ENCODE measurements at places on chromosomes 3 and 15.
A peak's percentile ranks its signal among the peaks of the same experiment; 100 is the strongest.

- DNase-seq = no peak
Observed at GRCh38 chr15:77369168-77369567, 50.7 kb downstream of the PEAK1 start.

DNA sequence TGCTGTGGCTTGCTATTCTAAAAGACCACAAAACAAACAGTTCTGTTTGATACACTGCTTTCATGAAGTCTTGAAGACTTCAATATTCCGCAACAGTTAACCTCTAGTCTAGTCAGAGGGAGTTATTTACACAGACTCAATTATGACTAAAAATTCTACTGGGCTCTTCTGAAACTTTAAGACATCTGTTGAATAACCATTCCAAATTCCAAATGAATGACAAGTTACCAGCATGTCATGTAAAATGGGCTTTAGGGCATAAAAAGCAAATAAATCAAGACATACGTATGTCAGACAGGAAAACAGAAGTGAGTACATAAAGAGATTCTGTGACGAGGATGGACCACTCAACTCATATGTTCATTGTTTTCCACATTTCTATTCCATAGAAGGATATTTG, 93.9 kb downstream of the PLOD2 start:
- peak; percentile 29 for DNase-seq

DNA sequence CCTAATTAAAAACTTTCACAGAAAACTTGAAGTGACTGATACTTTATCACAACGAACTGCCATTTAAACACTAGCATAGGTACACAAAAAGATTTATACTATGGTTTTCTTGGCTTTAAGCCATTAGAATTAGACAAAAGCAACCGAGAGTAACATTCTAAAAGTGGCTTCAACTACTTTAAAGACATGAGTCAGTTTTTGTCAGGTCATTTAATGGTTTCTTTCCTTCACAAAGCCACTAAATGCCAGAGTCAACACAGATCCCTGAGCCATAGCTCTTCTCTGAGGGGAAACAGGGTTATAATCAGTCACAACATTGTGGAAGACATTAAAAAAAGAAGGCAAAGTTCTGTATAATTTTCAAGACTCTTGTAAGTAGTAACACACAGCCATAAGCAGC, 54.6 kb downstream of the CAPN3 start:
- DNase-seq = no peak

GRCh38 chr3:194277104-194277785, 73.9 kb downstream of the CPN2 start:
- no peak for DNase-seq

GRCh38 chr3:170869645-170870593, at the start of gene RPL22L1:
RPL22L1 (minus strand) TSS chr3:170870195; CDS start chr3:170870167, 28 bp downstream.
- no peak for DNase-seq

GRCh38 chr15:72468103-72468502, 6.0 kb upstream of the ARIH1 start:
- no peak for DNase-seq

DNA sequence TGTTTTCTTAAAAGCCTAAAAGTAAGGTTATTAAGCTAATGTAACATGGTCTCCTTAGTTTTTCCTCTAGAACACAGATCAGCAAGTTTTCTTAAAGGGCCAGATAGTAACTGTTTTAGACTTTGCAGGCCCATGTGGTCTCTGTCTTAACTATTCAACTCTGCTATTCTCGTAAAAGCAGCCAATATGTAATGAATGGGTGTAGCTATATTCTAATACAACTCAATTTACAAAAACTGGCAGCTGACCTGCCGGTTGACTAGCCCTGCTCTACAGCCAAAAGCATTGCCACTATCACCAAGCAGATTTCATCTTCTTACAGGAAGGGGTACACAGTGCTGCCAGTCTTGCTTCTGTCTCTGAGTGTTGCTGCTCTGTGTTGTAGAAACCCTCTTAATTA, 27.4 kb downstream of the KCNMB3 start:
- DNase-seq = no peak

GRCh38 chr3:17941766-17942165, 199.3 kb upstream of the TBC1D5 start:
- DNase-seq = no peak

GRCh38 chr15:61076598-61077170, 152.4 kb downstream of the RORA start:
- no peak for DNase-seq

GRCh38 chr15:100189849-100190248, 151.9 kb downstream of the ADAMTS17 start:
- no peak for DNase-seq

DNA sequence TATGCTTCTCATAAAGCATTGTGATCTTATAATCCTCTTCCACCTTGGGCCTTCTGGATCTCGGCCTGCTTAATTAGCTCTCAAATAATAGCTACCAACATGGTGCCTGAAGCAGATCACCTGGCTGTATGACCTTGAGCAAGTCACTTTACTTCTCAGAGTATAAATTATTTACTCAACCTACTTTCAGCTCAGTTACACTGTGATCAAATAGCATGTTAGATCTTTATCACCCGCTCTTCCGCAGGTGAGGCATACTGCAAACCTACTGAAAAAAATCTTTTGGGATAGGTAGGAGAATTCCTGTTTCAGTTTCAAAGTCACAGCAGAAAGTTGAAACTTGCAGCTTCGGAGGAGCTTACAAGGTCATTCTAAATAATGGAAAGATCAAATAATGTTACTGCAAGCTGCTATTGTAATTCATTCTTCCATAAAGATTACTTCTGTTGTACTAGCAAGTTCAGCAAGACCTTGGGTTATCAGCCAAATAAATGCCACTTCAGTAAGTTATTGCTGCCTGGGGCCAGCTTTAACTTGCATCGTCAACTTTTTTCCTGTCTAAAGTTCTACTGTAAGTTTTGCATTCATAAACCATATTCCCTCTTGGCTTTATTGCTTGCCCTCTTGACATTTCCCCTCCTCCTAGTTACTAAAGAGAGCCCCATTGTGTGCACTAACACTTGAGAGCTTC, 268.4 kb upstream of the ATP11B start:
- no peak for DNase-seq

DNA sequence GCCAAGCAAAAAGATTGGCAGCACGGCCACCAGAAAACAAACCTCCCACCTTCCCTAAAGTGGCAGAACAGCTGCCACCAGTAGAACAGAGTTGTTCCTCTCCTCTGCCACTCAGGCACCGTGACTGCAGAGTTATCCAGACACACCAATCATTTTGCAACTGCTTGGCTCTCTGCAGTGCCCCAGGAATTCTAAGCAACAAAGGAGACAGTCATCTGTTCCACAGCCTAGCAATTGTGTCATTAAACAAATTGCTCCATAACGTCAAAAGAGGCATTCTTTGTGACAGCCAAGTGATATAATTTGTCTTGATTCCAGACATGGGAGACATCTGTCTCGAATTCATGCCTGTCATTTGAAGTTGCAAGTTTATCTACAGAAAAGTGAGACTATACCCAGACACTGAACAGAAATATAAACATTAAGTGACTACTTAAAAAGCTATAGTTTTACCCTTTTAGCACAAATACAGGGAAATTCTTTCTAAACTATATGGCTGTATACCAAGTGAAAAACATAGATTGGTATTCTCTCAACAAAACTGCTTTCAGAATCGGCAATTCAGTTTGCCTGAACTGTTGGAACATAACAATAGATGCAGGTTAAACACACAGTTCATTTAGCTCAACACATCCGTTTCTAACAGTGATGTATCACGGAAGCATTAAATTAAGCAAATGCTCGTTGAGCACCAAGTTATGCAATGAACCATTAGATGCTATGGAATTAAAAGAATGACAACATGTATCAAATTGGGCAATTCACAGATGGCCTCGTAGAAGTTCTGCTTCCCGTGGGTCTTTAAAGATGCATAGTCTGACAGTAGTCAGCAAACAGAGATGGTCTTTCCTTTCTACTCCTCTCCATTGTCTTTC, 281.3 kb downstream of the FGF12 start:
- DNase-seq = no peak

GRCh38 chr3:36295296-36295695, 85.0 kb upstream of the STAC start:
- no peak for DNase-seq

DNA sequence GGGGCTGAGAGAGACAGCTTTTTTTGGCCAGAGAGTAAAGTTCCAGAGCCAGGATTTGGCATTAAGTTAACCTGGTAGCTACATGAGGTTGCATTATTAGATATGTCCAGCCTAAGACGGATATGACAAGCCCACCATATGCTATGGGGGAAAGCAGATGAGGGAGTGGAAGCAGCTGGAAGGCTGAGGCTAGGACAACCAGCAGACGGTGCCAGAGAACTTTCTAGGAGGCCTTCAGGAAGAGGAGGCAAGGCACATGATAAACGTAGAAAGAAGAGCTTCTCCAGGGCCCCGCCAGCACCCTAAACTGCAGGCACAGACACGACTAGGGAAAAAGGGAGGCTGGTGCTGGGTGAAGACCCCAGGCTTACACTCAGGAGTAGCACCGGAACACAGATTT, 87.0 kb downstream of the CTNNB1 start:
- no peak for DNase-seq

DNA sequence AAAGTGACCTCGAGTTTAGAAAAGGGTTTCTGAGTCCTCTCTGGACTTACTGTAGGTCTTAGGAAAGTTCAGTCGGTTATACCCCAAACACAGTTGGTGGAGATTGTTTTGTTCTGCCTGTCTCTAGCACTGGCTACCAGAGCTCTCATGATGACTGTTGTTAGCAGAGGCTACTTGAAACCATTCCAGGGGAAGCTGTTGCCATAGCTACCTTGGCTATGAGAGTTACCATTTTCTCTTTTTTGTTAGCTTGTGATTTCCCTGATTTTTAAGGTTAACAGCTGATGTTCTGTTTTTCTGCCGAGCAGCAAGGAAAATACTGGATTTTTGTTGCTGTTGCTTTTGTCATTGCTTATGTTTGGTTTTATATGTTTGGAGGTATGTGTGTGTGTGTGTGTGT, 26.7 kb downstream of the ABHD2 start:
- DNase-seq = no peak

- no peak for DNase-seq
Observed at GRCh38 chr15:67004142-67004541, 61.3 kb upstream of the SMAD3 start.

DNA sequence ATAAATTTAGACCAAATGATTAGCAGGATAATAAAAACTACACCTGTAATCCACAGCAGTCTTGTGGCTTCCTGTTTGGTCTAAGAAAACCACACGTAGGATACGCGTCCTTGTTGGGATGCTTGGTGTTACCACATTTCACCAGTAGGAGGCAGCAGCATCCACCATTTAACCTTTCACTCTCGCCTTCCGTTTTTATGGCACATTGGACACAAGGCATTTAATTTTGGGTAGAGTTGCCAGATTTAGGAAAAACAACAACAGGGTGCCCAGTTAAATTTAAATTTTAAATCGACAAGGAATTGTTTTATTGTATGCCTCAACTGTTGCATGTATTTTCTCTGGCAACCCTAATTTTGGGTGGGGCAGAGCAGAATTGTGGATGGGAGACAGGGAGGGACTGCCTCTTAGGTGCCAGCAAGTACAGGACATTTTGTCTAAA, 6.3 kb downstream of the LRRC31 start:
- peak; percentile 44 for DNase-seq

- DNase-seq = no peak
Observed at GRCh38 chr3:166986000-166986399, 394.1 kb downstream of the ZBBX start.

GRCh38 chr15:49830391-49830790, 209.5 kb downstream of the DTWD1 start:
- no peak for DNase-seq

DNA sequence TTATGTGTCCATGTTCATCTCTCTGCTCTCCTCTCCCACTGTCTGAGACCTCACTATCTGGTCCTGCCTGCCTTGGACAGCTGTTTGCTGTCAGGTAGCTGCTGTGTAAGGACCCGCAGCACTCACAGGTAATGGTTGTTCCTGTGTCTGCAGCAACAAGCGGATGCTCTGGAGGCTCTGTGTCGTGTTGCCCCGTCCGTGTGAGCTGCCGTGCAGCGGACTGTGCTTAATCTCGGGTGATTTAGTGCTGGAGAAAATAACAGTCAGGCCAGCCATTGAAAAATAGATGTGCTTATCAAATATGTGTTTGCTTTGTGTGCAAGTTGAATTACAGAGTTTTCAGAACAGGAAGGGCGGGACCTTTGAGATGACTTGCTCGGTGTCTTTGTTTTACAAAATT, 121.4 kb downstream of the GABRG3 start:
- no peak for DNase-seq

DNA sequence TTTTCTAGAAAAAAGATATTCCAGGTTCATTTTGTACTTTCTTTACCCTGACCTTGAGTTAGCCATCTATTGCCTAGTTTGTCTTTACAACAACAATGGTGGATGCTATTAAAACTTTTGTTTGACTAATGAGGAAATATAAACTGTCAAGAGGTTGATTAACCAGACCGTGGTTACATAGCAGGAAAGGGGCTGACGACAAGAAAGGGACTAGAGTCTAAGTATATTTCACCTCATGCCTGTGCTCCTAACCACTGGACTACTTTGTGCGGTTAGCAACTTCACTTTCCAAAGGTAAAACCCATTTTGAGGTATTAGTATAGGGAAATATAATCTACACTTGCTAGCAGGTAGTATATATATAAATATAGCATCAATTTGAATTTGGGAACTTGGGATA, 327.1 kb downstream of the SATB1 start:
- no peak for DNase-seq

DNA sequence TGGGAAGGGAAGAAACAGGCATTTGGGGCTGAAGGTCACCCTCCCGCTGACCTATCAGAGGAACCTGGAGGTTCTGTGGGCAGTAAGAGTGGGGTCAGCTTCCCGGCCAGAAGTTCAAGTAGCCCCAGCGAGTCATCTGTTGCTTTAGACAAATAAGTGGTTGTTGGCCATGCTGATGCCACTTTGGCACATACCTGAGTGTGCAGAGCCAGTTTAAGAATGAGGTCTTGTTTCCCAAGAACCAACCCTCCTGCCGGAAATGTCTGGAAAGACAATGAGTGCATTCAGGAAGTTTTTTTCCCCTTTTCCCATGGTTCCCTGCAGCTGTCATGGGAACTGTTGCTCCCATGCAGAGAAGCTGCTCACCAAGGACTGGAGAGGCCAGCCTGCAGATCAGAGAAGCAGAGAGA, 166.7 kb downstream of the ZNF621 start:
- DNase-seq = no peak

DNA sequence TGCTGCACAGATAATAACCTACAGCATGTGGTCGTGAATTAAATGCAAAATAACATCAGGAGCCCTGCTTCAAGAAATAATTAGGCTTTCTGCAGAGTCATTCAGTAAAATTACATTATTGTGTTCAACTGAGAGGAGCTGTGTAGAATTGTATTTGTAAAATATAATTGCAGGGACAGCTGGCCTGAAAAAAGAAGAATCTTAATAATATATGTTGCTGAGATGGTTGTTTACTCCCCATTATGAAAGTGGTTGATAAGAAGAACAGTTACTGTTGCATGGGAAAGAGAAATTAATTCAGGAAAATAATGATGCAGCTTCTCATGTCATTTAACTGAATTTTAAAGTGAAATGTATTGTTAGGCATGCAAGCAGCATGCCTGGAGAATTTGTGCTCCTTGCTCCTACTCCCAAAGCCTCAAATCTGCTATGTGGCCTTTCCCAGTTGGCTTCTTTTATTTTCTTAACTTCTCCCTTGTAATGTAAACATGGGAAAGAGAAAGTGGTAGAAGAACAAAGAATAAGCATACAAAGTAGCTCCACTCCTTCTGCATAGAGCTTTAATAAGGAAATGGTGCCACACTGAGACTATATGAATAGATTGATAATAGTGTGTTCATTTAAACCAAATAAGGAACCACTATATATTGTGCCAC, 100.1 kb downstream of the VGLL3 start:
- DNase-seq = no peak

Measured in amniotic stem cell (primary cell).